ENCODE measurements at places on chromosomes 1 and 21.

DNA sequence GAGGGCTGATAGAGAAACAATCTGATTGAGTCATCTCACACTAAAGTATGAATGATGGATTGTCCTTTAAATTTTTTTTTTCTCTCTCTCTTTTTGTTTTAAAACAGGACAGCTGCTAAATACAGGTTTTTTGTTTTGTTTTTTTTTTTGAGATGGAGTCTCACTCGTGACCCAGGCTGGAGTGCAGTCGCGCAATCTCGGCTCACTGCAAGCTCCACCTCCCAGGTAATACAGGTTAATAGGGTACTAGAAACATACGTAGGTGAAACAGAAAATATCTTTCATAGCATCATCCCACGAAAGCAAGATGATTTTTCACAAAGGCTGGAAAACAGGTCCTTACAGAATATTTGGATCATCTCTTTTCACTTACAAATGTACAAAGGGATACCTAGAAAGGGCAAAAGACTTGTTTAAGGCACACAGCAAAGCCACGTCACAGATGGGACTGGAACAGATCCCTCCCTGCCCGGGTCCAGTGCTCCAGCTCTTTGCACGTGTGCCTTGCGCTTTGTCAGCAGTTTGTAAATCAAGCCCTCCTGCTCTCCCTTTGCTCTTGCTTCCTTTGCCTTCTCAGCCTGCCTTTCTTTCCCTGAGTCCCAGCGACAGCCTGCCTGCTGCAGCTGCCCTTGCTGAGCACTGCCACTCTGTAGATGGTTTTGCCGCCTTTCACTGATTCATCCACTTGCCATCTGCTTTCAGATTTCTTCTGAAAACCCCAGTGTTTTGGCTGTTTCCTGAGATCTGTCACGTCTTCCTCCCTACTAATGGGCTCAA is 171.3 kb upstream of the BEND5 start:
- DNase-seq: peak; percentile 59

DNA sequence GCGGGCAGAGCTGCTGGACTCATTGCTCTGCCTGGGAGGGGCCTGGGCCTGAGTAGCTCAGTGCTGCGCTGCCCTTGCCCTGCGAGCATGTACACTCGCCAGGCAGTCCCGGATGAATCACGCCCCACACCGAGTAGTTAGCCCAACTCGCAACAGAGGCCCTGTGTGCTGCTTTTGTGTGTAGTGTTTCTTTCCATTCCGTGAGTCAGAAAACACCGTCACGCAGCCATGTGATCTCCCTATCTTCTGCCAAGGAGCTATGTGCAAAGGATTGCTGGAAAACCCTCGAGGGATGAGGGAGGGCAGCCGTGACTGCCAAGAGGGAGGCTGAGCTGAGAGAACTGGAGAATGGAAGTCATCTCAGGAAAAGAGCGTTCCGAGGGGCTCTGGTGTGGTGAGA is 37.3 kb downstream of the NENF start:
- DNase-seq: peak; percentile 95

GRCh38 chr1:25586181-25586588 is 30.4 kb upstream of the MAN1C1 start:
- DNase-seq: no peak

GRCh38 chr21:26967062-26967913 is at the start of gene ADAMTS5:
ADAMTS5 (minus strand) TSS chr21:26967088; CDS start chr21:26966391, 697 bp downstream.
- peak; percentile 62 for DNase-seq

DNA sequence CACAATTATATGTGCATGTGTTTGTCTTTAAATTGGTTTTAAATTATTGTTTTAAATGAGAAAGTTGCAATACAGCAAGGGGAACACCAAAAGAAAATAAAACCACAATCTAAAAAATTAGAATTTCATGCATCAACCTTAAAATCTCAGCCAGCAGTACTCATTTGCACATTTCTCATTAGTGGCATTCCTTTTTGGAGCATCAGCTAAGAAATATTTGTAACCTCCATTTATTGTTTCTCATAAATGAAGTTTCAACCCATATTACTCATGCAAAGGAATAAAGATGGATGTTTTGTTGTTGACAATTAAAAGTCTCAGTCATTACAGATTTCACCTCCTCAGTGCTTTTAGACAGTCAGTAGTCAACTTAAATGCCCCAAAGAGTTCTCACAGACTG is 160.1 kb downstream of the TBX15 start:
- no peak for DNase-seq

- no peak for DNase-seq
Measured at GRCh38 chr1:206774093-206774492, 1.8 kb upstream of the IL10 start.

DNA sequence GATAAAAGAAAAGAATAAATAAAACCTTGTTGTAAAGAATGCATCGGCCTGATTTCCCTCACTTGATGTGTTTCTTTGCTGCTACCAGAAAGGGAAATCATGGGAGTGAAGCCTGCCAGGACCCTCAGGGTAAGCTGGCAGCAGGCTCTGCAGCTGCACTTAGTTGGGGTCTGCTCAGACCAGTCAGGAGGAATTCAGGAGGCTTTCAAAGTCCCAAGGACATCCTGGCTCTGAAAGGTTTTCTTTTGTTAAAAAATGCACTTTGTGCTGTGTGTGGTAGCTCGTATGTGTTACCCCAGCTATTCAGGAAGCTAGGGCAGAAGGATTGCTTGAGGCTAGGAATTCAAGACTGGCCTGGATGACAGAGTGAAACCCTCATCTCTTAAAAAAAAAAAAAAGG is 254.8 kb downstream of the ZNF648 start:
- DNase-seq: no peak

GRCh38 chr1:203640117-203640516 is 13.5 kb downstream of the ATP2B4 start:
- no peak for DNase-seq

DNA sequence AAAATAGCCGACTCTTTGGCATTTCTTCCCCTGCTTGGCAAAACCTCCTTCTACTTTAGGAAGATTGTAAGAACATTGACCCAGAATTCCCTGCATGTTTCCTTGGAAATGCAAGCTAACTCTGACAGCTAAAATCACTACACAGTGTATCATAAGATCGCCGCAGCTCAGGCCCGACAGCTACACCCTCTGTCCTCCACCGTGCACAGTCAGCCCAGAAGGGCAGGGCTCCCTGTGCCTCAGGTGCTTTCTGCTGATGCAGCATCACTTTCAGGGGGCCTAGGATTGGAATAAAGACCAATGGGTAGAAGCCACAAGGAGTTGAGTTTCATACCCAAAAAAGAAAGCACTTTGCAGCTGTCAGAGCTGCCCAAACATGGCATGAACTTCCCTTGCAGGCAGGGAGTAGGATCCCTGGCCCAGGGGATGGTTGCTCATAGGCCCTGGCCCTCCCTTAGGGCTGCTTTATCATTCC is 145.3 kb downstream of the SEC16B start:
- no peak for DNase-seq

GRCh38 chr1:227773558-227773957 is 38.3 kb downstream of the SNAP47 start:
- DNase-seq: no peak

DNA sequence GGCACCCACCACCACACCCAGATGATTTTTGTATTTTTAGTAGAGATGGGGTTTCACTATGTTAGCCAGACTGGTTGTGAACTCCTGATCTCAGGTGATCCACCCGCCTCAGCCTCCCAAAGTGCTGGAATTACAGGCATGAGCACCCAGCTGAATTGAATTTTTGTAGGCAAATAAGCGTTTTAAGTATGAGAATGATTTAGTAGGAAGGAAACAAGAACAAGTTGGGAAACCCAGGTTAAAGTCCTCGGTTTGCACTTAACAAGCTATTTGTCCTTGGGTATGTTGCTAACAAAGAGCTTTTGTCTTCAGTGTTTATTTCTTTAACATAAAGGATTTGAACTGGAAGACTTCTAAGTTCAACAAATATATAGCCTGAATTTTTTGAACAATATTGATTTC is 23.9 kb downstream of the BTF3L4 start:
- DNase-seq: no peak

DNA sequence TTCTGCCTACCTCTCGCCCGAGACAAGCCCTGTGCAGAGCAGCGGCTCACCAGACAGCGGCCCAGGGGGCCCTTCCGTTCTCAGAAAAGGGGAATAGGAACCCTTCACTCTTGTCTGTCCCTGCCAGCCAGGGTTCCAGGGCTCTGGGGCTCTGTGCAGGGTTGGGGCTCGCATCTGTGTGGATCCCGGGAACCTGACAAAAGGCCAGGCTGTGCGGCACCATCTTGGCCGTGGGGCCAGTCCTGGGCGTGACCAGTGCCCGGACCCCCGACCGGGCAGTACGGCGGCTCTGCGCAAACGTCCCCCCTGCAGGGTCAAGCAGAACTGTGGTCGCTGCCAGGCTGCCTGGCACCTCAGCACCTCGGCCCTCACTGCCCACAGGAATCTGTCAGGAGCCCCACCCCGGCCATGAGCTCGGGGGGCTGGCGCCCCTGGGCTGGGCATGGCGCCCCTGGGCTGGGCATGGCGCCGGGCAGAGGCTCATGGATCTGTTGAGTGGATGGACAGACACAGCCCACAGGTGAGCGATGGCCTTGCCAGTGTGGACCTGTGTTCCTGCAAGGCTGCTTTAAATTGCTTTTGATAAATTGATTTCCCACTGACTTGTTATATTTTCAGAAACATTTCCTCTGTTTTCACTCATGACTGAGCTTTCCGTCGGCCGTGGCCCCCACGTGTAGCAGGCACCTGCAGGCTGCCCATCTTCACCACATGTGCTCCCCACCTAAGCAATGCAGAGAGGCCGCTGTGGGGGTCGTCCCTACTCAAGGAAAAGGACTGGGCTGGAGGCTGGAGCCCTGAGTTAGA is 59.0 kb downstream of the SLX9 start:
- no peak for DNase-seq

DNA sequence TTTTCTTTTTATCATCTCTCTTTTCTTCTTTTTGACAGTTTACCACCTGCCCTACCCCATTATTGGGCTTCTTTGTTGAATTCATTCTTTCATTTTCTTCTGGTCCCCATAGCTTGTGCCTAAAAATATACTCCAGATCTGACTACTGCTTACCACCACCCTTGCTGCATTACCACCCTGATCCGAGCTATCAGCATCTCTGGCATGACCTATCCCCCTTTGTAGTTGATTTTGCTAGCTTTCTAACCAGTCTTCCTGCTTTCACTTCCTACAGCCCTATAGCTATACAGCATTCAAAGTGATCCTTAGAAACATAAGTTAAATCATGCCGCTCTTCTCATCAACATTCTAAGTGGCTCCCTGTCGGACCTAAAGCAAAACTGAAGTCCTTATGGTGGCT is 59.4 kb upstream of the MPC2 start:
- DNase-seq: no peak

DNA sequence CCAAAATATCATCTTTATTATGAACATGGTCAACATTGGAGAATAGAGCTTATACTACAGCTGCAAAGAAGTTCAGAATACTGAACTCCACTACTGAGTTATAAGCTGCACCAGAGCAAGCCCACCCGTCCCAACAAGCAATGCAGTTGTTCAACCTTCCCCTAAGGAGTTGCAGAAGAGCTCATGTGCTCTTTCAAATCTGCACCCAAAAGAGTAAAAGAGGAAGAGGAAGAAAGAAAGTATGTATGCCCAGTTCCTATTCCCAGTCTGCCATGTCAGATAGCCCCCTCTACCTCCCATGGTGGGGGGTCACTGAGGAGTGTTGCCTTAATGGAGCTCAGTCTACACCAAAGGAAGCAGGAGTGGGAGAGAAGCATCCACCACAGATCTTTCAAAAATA is 6.9 kb downstream of the C1orf162 start:
- no peak for DNase-seq
